ENCODE measurements at places on chromosomes 3 and 15.
A peak's percentile ranks its signal among the peaks of the same experiment; 100 is the strongest.

DNA sequence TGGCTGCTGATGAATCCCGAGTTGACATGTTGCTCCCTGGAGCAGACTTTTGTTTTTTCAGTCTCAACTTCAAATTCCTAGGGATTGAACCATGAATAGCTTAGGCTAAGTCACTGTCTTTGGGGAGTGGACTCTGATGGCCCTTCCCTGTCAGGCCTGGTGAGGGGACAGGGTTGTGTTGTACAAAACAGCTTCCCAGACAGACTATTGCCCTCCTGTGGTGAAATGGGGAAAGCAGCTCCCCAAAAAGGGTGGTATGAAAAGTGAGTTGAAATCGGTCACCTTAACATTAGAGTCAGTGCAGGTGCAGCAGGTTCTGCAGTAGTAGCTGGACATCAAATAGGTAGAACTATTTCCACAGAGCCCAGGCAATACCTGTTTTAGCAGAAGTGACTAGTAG is 775.6 kb downstream of the ROBO2 start:
- no peak for DNase-seq

- DNase-seq = peak; percentile 65
Observed at GRCh38 chr3:16290007-16290826, 25.2 kb downstream of the OXNAD1 start.

- no peak for DNase-seq
Observed at GRCh38 chr15:59764775-59765174, 75.7 kb upstream of the BNIP2 start.

GRCh38 chr3:32963871-32964270 is 12.4 kb downstream of the CCR4 start:
- no peak for DNase-seq

- no peak for DNase-seq
Observed at GRCh38 chr3:160409812-160410610, 10.6 kb downstream of the SMC4 start.

DNA sequence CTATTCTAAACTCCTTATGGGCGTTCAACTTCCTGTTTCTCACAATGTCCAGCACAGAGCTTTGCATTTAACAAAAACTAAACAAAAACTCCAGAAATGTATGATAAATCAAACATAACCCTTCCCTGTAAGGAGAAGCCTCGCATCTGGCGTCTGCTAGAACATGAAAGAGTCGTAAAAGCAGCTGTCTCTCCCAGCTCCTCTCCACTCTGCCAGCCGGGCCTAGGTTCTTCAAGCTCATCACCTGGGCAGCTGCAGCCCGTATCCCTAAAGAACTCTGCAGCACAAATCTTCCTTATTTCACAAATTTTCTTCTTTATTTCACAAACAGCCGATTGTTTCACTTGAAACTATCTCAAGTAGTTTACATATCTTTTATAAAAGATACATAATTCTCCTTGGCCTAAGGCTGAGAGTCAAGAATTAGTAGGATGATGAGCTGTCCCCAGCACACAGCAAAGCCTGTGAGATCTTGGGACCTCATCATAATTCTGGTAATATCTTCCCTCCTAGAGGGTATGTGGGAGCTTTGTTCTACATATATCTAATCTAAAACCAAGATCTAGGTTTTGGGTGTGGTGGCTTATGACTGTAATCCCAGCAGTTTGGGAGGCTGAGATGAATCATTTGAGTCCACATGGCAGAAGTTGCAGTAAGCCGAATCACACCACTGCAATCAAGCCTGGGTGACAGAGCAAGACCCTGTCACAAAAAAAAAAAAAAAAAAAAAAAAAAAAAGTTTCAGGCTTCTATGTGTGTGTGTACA is 35.3 kb downstream of the ANXA2 start:
- peak; percentile 84 for DNase-seq

- peak; percentile 1 for DNase-seq
Observed at GRCh38 chr3:75272691-75273090, 391.4 kb upstream of the FRG2C start.

- DNase-seq = no peak
Observed at GRCh38 chr3:43017004-43017403, 37.9 kb downstream of the GASK1A start.

Data from mesenchymal stem cell (in vitro differentiated cells and primary cell).